ENCODE measurements at places on chromosomes 1 and 21. TPM values are rescaled to one million over a fixed set of nuclear protein-coding genes. Genes with fewer than 3 reads are reported as not detected.

The PDPN gene
- 16.9 TPM for total RNA-seq

The RHD gene
- not detected for total RNA-seq

The LRRC7 gene
- not detected for total RNA-seq

The GJA8 gene
- total RNA-seq: not detected

The PLPPR4 gene
- total RNA-seq: 0.82 TPM

The ARTN gene
- total RNA-seq: 12.9 TPM

The HCRTR1 gene
- not detected for total RNA-seq

The GLIS1 gene
- not detected for total RNA-seq

The SPRR2F gene
- 221 TPM for total RNA-seq

The MDM4 gene
- 62.8 TPM for total RNA-seq

The TIAM1 gene
- total RNA-seq: 51.0 TPM

The ZSCAN20 gene
- 6.1 TPM for total RNA-seq

All from esophagus squamous epithelium (tissue), 5 donors.